Activated CD4-positive, alpha-beta T cell treated with anti-CD3 and anti-CD28 coated beads, Interleukin-2, amount 10 ng/mL, durations not matched to agents 24 days and 14 days (primary cell): ENCODE measurements at places on chromosomes 13 and 19.
A peak's percentile ranks its signal among the peaks of the same experiment; 100 is the strongest.

DNA sequence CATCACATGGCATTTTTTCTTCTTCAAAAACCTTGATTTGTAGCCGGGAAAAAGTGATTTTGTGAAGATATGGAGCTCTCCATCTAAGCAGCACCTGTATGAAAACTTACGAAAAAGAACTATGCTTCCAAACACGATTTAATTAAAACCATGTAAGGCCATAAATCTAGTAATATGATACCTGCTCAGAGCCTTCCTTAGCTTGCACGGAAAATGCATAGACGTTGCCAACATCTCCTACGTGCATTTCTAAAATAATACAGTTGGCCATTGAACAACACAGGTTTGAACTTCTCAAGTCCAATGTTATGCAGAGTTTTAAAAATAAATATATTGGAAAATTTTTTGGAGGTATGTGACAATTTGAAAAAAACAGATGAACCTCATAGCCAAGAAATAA is 59.1 kb upstream of the RNF113B start:
- no peak for DNase-seq

DNA sequence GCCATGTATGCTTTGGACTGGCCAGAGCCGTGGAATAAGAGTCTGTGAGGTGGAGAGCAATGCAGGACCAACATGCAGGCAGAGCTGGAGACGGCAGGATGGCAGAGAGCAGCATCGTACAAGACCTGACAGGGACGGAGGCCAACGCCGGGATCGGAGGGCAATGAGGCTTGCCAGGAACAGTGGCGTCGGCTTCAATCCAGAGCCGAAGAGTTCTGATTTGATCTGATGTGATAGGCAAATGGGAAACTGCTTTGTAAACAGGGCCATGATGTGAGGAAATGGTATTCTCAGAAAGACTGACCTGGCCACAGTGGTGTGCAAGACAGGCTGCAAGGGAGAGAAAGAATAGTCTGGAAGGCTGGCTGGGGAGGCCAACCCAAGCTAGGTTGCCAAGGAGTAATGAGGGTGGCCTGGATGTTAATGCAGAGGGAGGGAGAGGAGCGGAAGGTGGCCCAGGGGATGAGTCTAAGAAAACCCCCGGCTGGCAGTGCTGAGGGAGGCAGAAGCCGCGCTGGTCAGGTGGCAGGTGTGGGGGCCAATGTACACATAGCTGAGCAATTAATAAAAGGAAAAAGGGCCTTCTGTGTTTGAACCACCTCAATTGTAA is 26.7 kb downstream of the RCBTB2 start:
- peak; percentile 56 for DNase-seq

DNA sequence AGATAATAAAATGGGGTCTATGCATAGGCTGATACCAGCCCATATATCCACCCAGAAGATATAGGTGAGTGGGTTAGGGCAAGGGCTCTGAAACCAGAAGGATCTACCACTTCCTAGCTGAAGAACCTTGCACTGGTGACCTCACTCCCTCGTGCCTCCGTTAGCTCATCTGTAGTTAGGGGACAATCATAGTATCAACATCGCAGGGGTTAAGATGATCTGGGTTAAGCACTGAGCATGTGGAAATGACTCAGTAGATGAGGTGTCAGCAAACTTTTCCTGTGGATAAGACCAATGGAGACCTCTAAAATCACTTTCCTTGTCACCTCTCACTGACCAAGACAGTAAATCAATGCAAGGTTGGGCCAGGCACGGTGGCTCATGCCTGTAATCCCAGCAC is 30.5 kb downstream of the TNFSF14 start:
- peak; percentile 77 for DNase-seq

DNA sequence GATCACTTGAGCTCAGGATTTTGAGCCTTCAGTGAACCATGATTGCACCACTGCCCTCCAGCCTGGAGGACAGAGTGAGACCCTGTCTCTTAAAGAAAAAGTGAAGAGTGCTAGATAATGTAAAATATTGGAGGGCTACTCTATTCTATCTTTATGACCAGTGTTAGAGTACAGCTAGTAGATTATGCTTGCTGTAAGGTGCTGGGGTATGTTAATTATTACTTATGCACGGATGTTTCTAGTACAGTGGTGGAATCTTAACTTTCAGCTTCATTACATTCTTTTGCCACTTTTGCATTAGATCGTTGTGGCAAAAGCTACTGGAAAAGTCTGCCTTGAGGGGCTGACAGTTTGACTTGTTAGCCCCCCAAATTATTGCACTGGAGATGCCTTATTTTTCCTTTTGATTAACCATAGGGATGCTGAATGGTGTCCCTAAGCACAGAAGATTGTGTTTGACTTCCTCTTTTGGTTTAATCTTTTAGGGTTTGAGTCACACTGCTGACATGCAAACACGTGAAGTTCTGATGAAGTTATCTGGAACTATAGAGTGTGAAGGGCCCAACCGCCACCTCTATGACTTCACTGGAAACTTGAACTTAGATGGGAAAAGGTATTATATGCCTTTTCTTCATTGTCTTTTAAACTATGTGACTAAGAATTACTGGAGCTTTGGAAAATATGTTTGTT is 169.8 kb downstream of the ATP8A2 start:
- no peak for DNase-seq

DNA sequence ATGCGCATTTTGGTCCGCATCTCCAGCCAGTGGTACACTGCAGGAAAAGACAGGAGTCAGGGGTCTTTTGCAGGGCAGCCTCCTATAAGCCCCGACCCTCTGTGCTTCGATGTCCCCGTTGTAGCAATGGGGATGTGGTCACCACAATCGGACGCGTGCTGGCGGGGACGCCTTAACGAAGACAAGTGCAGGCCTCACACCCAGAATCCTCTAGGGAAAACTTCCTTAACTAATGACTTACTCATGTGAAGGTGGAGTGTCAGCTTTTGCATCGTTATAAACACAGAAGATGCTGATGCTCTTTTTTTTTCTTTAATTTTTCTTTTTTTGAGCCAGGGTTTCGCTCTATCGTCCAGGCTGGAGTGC is 22.1 kb downstream of the VASP start:
- DNase-seq, result no peak

- no peak for DNase-seq
Measured at GRCh38 chr13:73274147-73274546, 215.3 kb downstream of the KLF5 start.

- no peak for DNase-seq
Measured at GRCh38 chr19:18406749-18407148, 9.3 kb upstream of the LRRC25 start.

DNA sequence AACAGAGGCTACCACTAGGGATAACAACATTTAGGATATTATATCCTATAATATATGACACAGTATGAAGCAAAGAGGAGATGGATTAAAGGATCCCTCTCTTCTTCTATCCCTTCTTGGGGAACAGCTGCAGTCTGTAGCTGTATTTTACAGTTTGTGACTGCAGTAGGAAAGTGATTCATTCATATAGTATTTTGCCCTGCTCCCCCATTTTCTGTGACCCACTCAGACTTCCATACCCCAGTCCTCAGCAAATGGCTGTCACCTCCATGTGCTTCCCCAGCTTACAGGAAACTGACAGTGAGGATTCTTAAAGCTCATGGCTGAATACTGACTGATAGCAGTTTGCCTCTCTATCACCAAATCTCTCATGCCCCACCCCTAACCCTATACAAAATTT is 27.5 kb downstream of the MICU2 start:
- no peak for DNase-seq

- DNase-seq, result no peak
Measured at GRCh38 chr19:12034198-12034597, 1.3 kb downstream of the ZNF433 start.
